ENCODE measurements at places on chromosomes 12 and 14. TPM values are rescaled to one million over a fixed set of nuclear protein-coding genes. Genes with fewer than 3 reads are reported as not detected.

Gene ENO2
- total RNA-seq, result 57.1 TPM

DNA sequence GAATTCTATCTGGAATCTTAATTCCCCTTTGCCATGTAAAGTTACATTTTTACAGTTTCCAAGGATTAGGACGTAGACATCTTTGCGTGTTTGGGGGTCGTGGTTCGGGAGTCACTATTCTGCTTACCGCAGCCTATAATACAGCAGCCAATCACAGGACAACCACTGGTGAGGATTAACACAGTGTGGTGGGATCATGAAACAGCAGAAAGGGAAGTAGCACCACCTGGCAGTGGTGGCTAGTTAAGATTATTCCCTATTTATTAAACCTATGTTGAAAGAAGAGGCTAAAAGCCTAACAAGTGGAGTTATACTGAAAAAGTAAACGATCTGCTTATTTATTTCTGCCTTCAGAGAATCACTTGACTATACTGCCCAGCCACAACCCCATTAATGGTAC, 71.7 kb downstream of the IPO8 start:
- DNase-seq, result no peak

DNA sequence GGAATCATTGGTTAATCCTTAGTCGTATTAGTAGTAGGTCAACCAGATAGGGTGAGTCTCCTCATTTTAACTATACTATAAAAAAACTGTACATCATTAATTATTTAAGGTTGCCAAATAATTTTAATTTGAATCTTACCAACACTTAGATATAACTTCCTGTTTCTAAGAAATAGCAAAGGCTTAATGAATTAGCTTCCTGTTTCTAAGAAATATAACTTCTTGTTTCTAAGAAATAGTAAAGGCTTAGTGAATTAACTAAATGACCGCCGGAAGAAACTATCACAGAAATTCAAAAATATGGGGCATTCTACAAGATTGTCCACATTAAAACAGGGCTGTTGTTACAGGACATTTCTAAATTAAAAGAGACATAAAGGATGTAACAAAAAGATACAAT, 392.9 kb upstream of the FOXG1 start:
- DNase-seq, result no peak

DNA sequence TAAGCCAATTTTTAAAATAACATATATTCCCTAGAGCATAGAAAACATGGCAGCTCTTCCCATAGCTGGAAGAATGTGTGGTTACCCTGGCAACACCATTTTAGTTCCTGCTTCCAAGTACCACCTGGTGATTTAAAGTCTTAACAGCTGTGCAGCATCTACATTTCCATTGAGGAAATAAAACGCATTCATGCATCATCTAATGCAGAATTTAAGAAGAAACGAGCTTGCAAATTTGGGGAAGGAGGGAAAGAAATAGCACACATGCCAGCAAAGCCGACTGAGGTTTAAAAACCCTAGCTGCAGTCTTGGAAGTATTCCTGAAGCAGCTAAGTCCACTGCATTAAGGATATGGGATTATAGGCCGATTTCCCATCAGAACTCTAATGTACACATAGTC, 22.8 kb upstream of the SLC38A2 start:
- no peak for DNase-seq

DNA sequence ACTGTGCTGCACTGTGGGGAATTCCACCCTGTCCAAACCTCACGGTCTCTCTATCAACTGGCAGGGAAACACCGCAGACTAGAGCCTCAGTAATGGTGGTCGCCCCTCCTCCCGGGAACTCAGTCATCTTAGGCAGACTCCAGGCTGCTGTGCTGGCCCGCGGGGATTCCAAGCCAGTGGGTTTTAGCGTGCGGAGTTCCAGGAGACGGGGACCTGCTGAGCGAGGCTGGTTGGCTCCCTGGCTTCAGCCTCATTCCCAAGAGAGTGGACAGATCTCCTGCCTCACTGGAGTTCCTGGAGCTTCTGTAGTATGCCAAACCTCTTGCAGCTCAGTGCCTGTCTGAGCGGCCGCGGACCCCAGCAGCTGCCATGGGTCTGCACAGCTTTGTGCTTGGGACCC, 455.6 kb downstream of the CCDC91 start:
- DNase-seq, result no peak

DNA sequence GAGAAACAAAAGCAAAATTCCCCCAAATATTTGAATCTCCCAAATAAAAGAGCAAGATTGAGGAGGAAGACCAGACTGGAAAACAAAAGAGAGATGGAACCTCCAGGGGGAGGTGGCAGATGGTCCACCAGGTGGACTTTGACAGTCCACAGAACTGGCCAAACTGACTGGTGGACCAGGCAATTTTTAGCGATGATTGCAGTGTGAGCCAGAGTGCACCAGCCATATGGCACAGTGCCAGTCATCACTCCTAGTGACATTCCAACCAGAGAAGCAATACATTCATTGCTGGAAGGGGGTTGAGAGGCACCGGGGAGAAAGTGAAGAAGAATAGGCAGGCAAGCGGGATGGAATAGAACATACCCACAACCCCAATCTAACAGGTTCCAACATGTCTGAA, 182.9 kb downstream of the EXOC5 start:
- no peak for DNase-seq

DNA sequence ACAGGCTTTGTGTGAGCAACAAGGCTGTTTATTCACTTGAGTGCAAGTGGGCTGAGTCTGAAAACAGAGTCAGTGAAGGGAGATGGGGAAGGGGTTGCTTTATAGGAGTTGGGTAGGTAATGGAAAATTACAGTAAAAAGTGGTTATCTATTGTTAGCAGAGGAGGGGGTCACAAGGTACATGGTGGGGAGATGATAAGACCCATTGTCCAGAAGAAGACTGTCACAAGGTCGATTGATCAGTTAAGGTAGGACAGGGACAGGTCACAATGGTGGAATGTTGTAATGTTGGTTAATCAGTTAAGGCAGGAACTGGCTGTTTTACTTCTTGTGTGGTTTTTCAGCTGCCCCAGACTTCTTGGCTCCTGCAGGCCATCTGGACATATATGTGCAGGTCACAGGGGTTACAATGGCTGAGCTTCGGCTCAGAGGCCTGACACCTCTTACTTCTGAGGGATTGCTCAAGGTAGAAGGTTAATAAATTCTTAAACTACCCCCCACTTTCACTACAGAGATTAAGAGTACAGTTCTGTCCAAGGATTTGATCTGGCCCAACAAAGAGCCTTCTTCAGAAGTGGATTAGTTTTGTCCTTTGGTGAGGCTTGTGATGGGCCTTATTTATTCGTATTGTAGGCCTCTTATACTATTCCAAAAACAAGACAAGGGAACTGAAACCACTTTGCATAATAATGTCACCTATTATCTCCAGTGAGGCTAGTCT, 13.8 kb upstream of the DHRS4 start:
- no peak for DNase-seq

- DNase-seq, result no peak
Measured at GRCh38 chr12:56723889-56724700, 1.0 kb downstream of the NACA start.

DNA sequence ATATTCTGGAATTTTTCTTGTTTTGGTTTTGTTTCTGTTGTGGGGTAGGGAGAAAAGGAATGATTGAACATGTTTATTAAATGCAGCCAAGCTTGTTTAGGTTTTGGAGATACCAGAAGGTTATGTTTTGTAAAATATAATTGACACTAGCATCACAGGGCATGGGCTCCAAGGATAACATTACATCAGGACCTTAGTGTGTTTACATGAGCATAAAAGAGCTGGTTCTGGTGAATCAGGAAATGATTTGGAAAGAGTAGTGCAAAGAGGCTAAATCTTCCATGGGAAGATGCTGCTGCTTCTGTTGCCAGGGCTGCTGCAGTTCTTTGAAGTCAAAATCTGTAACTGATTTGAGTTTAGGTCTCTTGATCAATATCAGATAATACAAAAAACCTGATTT, 118.7 kb downstream of the ETNK1 start:
- DNase-seq, result no peak

DNA sequence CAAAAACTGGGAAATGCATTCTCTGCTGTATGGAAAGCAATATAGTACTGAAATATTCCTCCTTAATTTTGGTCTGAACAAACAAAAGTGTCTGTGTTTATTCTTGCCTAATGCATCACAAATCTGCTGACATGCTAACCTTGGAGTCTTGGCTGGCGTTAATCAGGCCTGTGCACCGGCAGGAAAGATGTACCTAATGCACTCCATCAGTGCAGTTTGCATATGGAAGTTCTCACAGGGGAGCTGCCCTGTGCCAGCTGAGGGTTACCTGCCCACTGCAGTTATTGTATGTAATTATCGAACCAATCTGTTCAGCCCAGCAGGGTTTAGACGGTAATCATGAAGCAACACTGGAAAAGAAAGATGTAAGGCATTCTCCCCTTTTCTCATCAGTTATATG, 76.9 kb downstream of the VRK1 start:
- no peak for DNase-seq

Measured in posterior vena cava (tissue), 2 donors.